ENCODE measurements at places on chromosomes 3 and 15. TPM values are rescaled to one million over a fixed set of nuclear protein-coding genes. Genes with fewer than 3 reads are reported as not detected.

SLC24A5 gene
- total RNA-seq: not detected

GCHFR gene
- 7.3 TPM for total RNA-seq

MAGI1 gene
- 4.0 TPM for total RNA-seq

CLDN18 gene
- not detected for total RNA-seq

ANKRD34C gene
- not detected for total RNA-seq

RAB11A gene
- total RNA-seq: 278 TPM

ZMAT3 gene
- 6.0 TPM for total RNA-seq

OR4F6 gene
- total RNA-seq: not detected
